Left kidney (tissue), 8 donors: ENCODE measurements at places on chromosomes 2 and 18. TPM values are rescaled to one million over a fixed set of nuclear protein-coding genes. Genes with fewer than 3 reads are reported as not detected.

The SCN1A gene
- polyA plus RNA-seq, result 0.13 TPM

The C2orf42 gene
- 16.7 TPM for polyA plus RNA-seq

The IKZF2 gene
- polyA plus RNA-seq, result 9.4 TPM

- DNase-seq, result no peak
Observed at GRCh38 chr18:21335927-21336488, 94.0 kb downstream of the GREB1L start.

- DNase-seq, result no peak
Observed at GRCh38 chr2:216842636-216843035, 17.2 kb downstream of the TNP1 start.

- no peak for DNase-seq
Observed at GRCh38 chr2:1746174-1747064, 2.1 kb upstream of the PXDN start.

DNA sequence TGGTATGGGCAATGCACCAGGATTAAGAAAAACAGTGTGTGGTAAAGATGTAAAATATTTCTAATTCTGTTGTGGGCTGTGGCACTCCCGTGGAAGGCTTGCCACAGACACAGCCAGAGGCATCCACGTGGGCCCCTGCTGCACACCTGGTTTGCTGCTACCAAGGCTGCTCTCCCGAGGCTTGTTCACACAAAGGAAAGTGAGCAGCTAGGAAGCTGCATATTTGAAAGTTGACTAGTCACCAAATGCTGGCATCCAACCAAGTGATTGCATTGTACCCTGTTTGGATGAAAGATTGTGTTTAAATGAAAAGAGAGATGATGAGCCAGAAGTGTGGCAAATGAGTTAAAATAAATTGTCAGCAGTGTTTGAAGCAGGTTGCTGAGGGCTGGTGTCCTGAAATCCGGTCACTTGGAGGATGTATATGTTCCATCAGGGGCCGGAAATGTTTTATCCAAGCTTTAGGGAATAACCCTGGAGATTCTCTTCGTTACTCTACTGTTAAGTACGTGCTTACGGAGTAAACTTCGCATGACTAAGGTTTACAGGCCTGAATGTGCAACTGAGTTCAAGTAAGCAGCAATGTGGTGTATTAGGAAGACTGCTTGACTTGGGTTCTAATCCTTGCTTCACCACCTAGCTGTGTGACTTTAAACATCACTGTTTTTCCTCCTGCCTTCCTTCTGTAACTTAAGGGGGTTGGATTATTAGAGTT is 86.1 kb downstream of the MSH2 start:
- DNase-seq, result no peak

DNA sequence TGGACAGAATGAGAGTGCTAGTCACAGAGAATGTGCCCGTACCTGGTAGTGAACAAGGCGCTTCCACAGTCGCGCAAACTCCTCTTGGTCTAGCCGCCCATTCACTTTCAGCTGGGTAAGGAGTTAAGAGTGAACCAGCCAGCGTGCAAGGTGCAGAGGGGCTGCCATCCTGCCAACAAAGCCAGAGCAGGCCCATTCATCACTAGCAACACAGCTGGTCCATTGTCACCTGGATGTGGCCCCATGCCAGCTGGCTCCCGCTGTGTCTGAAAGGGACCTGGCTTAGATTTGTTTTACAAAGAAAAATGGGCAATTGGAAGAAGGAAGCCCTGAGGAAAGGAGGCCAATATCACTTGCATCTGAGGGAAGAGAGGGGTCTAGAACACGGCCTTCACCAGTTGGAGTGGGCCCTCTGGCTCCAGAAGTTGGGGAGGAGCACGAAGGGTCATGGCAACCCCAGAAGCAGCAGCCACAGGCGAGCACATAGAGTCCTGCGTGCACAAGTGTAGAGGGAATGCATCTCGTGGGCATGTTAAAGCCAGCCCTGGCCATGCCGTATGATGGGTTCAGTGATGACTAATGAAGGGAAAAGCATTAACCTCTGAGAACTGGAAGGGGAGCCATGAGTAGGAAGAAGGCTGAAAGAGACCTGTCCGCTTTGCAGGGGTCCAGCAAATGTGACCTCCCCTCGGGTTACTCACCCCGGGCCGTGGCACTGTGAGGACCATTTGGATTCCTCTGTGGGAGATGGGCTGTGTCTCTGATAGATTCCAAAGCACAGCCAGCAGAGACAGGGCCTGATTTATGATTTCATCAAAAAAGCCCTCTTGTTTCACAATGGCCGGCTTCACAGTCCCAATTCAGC is 70.6 kb downstream of the CAPN13 start:
- no peak for DNase-seq

GRCh38 chr18:25074925-25075324 is 277.0 kb downstream of the ZNF521 start:
- no peak for DNase-seq

DNA sequence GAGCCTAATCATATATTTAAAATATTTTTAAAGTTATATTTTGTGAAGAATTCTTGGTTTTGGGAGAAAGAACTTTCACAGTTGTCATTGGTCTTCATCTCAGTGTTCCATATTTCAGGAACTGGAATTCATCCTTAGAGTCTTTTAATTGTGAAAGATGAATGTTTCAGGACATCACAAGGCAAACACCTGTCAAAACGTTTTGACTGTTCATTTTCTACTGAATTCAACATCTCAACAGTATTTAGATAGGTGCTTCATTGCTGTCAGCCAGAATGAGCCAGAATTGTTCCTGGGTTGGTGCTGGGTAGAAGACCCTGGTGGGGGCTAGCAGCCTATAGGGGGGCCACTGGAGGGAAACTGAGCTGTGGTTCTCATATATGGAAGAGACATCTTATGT is 255.1 kb upstream of the CXCR4 start:
- no peak for DNase-seq

DNA sequence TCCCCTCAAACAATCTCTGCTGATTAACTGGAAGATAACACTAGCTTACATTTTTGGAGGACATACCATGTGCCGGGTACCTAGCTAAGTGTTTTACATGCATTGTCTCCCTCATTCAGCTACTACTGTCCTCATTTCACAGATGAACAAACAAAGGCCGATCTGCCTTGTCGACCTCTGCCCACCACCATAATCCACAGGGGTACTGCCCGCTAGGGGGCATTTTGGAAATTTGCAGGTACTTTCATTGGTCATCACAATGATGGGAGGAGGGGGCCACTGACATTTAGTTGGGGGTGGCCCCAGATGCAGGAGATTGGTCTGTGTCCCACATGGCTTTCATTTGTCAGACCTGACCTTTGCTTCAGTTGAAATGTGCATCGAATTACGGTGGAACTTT is 3.9 kb upstream of the TMEM163 start:
- no peak for DNase-seq

- no peak for DNase-seq
Observed at GRCh38 chr2:171626949-171627348, 60.3 kb upstream of the DYNC1I2 start.

GRCh38 chr2:189261431-189261841 is 81.9 kb upstream of the COL5A2 start:
- DNase-seq, result no peak

DNA sequence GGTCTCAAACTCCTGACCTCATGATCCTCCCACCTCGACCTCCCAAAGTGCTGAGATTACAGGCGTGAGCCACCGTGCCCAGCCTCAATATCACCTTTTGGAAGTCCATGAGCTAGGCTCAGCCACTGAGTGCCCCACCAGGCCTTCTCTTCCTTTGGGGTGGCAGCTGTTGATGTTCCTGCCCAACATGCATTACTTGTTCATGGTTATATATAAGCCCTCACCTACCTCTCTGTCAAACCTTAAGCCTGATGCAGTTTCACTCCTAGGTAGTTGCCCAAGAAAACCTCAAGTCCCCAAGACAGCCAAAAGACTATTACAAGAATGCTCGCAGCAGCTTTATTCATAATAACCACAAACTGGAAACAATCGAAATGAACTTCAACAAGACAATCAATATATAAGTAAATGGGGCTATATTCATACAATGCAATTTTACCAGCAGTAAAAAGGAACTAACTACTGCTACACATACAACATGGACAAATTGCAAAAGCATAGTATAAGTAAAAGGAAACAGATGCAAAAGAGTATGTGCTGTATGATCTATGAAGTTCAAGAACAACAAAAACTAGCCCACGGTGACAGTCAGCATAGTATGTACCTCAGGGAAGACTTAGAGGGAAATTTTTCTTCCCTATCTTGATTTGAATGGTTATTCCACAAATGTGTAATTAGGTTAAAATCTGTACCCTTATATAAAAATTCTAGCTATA is 59.6 kb upstream of the REL start:
- DNase-seq, result no peak
